ENCODE measurements at places on chromosomes 5 and 9. TPM values are rescaled to one million over a fixed set of nuclear protein-coding genes. Genes with fewer than 3 reads are reported as not detected.

DNA sequence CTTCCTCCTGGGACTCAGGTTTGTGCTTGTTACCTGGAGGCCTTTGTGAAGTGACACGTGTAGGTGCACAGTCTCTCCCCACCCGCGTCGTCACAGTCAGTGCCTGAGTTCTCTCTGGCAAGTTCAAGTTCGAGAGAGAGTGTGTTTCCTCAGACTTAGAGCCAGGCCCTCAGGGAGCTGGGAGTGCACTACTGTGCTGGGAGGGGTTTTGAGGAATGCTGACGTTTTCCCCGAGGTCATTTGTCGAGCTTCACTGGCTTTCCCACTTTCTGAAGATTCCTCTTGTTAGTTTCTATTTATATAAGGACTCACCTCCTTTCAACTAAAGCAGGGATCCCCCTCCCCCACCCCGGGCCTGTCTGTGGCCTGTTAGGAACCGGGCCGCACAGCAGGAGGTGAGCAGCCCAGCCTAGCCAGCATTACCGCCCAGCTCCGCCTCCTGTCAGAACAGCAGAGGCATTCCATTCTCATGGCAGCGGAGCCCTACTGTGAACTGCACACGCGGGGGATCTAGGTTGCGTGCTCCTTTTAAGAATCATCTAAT lies 209.2 kb downstream of the DIRAS2 start:
- DNase-seq, result peak; percentile 82

- no peak for DNase-seq
Observed at GRCh38 chr9:21591221-21592062, 109.3 kb upstream of the IFNE start.

DNA sequence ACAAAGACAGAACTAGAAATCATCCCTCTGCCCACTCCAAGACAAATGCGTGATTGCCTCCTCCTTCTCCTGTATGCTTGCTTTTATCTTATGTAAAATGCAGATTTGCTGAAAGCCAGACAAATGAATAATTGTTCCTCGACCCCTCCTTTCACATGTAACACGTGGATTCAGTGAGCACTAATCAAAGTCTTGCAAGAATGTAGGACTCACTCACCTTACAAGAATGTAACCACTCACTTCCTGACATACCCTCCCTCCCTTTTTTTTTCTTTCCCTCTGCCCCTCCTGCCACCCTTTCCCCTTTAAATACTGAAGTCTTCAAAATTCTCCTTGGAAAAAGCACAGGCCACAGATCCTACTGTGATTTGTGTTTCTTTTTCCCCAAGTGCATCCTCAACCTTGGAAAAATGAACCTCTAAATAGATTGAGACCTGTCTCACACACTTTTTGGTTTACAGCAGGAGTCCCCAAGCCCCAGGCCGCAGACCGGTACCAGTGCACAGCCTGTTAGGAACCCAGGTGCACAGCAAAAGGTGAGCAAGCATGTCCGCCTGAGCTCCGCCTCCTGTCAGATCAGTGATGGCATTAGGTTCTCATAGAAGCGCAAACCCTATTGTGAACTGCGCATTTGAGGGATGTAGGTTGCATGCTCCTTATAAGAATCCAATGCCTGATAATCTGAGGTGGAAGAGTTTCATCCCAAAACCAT lies 29.4 kb upstream of the HSD17B3 start:
- DNase-seq, result no peak

DNA sequence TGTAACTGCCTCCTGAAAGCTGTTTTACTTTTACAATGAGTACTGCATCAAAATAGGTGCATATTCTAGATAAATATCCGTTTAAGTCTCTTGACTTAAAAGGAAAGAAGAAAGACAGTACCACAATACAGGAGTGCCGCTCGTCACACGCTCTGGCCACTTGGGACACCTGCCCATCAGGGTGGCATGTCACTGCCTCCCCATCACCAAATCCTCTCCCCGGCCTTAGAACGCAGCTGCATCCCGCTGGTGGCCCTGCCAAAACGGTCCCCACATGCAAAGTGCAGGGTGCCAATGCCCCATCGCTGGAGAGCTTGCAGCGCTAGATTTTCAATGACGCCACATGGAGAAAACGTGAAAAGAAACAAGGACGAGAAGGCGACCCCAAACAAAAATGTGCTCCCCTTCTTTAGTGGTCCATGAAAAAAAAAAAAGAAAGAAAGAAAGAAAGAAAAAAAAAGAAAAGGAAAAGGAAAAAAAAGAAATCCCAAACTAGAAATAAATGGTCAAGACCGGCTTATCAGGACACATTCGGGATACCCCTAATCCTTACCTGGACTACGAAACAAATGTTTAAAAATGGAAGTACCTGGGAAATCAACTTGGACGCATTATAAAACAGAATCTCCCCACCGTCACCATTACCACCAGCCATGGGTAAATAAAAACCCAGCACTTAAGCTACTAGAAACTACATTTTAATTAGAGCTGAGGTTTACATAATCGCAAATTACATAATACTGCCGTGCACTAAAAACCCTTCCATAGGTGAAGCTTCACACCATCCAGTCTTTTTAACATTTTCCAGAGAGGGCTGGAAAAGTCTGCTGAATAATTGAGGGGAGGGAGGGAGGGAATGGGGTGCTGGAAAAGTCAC lies 1.0 kb downstream of the ANKH start:
- DNase-seq, result peak; percentile 15

DNA sequence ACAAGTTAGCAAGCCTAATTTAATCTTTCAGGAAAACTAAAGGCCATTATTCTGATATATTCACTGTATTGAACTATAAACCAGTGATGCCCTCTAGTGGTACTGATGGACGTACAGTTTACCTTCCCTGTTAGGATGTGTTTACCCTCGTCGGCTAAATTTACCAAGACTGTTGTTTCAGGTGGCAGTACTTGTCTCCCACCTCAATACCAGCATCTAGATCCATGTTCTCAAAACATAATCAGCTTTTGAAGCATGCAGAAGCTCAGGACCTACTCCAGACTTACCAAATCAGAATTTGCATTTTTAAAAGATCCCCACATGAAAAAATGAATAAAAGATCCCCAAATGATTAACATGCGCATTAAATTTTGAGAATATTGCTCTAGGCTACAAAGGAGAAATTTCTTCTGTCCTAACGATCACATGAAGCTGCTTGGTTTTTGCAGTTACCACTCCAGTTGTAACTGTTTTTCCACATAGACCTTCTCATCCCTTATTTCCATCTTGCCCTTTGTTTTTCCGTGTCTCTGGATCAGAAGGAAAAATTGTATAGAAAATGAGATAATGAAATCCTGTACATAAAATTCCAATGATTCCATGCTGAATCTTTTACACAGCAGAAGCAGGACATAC lies 3.2 kb upstream of the BAAT start:
- DNase-seq, result no peak

- no peak for DNase-seq
Observed at GRCh38 chr5:167900340-167900935, 391.0 kb upstream of the WWC1 start.

- DNase-seq, result no peak
Observed at GRCh38 chr9:107648153-107648715, 158.7 kb upstream of the KLF4 start.

DNA sequence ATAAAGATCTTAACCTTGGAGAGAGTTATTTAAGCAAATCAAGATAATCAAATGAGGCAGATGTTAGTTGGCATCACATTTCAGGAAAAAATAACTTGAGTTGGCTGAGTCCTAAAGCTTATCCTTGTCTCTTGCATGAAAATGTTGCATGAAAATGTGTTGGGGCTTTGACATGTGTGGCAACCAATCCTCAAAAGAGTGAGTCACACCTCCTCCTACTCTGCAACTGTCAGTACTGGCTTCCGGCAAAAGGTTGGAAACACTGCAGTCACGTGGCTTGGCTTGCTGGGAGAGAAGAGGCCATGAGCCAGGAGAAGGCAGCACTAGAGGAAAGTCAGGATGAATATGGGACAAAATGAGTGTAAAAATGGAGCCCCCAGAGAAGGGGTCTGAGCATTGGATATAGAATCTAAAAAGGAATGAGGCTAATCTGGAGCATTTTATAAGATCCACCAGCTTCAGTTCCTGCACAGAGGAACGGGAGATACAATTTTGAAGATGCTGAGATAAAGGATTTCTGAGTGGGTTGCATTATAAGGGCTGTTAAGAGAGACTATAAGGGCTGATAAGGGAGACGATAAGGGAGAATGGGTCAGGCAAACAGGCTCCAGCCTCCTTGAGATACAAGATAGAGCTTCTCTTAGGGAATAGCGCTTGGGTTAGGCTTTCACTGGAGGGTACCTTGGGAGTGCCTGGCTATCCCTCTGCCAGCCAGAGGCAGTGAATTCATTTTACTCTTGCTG lies 43.1 kb downstream of the SPATA31D1 start:
- no peak for DNase-seq

GRCh38 chr5:112907166-112907631 lies 14.8 kb downstream of the REEP5 start:
- no peak for DNase-seq

DNA sequence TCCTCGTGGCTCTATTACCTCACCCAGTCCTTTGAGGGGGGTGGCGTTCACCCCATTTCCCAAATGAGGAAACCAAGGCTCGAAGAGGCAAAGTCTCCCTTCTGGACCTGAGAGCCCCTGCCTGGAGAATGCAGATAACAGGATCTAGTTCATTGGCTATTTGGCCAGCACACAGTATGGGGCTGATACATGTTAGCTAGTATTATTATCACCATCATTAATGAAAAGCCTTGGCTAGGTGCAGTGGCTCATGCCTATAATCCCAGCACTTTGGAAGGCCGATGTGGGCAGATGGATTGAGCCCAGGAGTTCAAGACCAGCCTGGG lies 4.3 kb downstream of the SH3GLB2 start:
- no peak for DNase-seq

- no peak for DNase-seq
Observed at GRCh38 chr9:77156646-77157371, 20.5 kb upstream of the VPS13A start.

- DNase-seq, result no peak
Observed at GRCh38 chr9:593809-594208, 247.7 kb upstream of the DMRT1 start.

- no peak for DNase-seq
Observed at GRCh38 chr5:157965989-157966388, 107.0 kb upstream of the CLINT1 start.

GRCh38 chr5:155004138-155004744 lies 9.3 kb upstream of the KIF4B start:
- DNase-seq, result no peak

- DNase-seq, result no peak
Observed at GRCh38 chr5:10522224-10522611, 41.7 kb upstream of the ANKRD33B start.

DNA sequence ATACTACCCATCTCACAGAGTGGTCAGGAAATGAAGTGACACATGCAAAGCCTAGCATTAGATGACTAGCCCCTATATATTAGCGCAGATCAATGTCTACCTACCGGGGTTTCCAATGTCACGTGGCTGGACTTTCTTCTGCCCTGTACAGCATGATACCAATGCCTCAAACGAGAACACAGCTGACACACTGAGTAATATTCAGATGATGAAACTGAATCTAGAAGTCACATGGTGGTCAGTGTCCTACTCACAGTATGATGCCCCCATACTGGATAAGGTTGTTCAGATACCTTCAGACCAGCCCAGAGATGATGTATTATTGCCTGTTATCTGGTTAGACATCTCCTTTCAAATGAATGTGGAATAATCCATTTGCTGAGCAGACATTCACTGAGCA lies 71.1 kb upstream of the FRRS1L start:
- DNase-seq, result no peak

- DNase-seq, result no peak
Observed at GRCh38 chr5:14180437-14180836, 37.3 kb downstream of the TRIO start.

DNA sequence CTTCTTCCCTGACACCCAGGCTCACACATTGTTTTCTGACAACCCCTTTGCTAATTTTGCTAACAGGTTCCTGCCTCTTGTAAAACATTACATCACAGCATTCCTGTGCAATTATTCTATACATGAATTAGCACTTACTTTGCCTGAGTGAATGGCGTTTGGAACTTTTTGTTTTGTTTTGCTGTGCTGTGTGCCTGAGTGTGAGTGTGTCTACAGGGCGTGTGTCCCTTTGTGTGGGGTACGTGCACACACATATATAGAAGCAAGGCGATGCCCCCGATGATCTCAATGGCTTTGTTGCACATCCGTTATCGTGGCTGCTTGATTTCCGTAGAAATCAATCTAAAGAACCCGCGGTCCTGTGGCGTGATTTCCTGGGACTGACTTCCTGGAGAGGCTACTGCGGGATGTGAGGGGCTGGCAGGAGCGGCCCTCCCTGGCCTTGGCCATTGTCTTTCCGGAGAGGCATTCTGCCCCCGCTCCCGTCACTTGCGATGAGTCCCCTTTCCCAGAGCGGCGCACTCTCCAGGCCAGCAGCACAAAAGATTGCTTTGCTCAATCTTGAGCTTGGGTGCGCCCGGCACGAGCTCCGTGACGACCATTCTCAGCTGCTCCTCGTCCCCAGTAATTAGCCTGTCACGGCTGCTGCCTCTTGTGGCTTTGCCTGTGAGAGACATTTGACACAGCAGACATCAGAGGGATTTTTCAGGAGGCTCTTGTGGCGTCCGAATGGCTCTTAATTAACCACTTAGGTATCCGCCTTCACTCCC lies 398.1 kb upstream of the IRX1 start:
- DNase-seq, result peak; percentile 49

DNA sequence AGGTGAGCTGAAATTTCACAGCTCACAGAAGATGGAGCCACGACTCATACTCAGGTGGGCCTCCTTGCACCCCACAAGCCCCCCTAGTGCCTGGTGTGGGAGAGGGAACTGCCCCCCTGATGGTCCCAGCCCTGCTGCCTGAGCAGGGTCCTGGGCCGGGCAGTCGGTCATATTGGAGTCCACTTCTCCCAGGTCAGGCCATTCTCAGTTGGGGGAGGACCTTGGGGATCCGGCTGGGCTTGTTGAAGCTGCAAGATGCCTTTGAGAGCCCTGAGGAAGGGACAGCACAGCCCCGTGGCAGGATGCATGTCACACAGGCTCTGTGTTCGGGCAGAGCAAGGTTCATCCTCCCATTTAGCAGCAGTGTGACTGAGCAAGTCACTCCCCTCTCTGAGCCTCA lies 56.6 kb downstream of the ERGIC1 start:
- no peak for DNase-seq

GRCh38 chr9:108486831-108487230 lies 369.0 kb downstream of the ACTL7B start:
- DNase-seq, result no peak

GRCh38 chr5:113271745-113272454 lies 162.9 kb downstream of the TSSK1B start:
- DNase-seq, result no peak

GRCh38 chr5:109529520-109529919 lies 119.7 kb upstream of the PJA2 start:
- DNase-seq, result peak; percentile 1

MED7 gene
- polyA plus RNA-seq, result 24.3 TPM

WASHC1 gene
- 33.2 TPM for polyA plus RNA-seq

ARID3C gene
- 0.20 TPM for polyA plus RNA-seq

KIF20A gene
- polyA plus RNA-seq, result 61.8 TPM

GOLM1 gene
- 162 TPM for polyA plus RNA-seq

CDC25C gene
- polyA plus RNA-seq, result 11.7 TPM

CDC20B gene
- polyA plus RNA-seq, result 0.62 TPM

FOXD4L5 gene
- 0.27 TPM for polyA plus RNA-seq

RNF208 gene
- polyA plus RNA-seq, result 5.8 TPM

TSSK1B gene
- polyA plus RNA-seq, result 0.12 TPM

DENND4C gene
- 60.6 TPM for polyA plus RNA-seq

ABLIM3 gene
- 1.1 TPM for polyA plus RNA-seq

NOXA1 gene
- 6.7 TPM for polyA plus RNA-seq

All from left kidney (tissue), 8 donors.